AML-193 (cell line): ENCODE measurements at places on chromosomes 16 and 17.

- DNase-seq, result no peak
Observed at GRCh38 chr17:14304222-14304772, 3.4 kb downstream of the HS3ST3B1 start.

- DNase-seq, result no peak
Observed at GRCh38 chr17:73957564-73957963, 245.9 kb upstream of the RPL38 start.

GRCh38 chr16:4123616-4124300, 7.5 kb upstream of the ADCY9 start:
- no peak for DNase-seq

DNA sequence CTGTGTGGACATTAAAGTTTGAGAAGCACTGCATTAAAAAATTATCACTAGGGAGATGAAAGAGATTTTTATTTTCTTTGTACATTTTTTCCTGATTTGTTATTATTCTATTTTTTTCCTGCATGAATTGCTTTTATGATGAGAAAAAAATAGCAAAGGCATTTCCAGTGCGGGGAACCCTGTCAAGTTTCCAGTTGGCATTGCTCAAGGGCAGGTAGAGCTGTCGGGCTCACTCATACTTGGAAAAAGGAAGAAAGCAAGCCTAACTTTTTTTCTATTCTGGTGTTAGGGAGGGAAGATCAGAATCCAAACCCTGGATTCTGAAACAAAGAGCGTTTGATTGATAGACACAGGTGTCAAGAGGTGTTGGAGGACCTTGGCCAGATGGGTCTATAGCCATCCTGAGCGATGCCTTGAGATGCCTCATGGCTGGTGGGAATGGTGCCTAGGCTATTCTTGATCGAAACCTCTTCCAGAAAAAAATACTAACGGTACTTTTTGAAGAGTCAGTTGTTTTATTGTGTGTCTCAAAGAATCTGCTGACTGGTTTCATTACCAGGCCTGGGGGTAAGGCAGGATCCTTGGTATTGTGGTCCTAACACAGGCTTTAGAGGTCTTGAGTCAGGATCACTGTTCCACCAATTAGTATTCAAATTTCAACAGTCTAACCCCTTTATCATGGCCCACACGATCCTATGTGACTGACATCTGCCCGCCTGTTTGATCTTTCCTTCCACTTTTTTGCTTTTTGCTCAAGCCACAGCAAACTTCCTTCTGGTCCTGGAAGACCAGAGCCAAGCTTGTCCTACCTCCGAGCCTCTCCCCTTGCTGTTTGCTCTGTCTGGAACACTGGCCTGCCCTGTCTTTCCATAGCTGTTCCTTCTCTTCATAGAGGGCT, 20.1 kb downstream of the SNX29 start:
- no peak for DNase-seq

- DNase-seq, result no peak
Observed at GRCh38 chr17:32484041-32484461, 2.7 kb upstream of the CDK5R1 start.

DNA sequence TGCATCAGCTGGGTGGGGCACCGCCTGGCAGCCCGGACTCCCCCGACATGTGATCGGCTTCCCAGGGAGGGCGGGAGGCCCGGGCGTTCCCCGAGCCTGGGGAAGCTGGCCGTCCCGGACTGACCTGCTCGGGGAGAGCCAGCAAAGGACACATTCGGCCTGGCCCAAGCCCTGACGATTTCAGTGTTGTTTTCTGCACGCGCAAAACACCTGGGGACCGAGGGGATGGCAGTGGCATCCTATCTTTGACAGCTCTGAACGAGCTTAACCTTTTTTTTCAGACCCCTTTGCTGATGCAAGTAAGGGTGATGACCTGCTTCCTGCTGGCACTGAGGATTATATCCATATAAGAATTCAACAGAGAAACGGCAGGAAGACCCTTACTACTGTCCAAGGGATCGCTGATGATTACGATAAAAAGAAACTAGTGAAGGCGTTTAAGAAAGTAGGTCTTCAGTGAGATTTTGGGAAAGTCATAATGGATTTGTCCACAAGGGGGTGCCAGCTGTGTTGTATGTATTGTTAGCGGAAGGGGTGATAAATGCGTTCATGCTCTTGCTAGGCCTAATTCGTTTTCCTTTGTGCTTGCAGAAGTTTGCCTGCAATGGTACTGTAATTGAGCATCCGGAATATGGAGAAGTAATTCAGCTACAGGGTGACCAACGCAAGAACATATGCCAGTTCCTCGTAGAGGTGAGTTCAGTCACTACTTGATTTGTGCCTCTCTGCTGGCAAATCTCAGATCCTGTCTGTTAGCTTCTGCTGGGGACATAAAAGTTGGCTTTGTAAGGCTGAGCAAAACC, 1.0 kb downstream of the EIF1 start:
- DNase-seq, result peak; percentile 74

DNA sequence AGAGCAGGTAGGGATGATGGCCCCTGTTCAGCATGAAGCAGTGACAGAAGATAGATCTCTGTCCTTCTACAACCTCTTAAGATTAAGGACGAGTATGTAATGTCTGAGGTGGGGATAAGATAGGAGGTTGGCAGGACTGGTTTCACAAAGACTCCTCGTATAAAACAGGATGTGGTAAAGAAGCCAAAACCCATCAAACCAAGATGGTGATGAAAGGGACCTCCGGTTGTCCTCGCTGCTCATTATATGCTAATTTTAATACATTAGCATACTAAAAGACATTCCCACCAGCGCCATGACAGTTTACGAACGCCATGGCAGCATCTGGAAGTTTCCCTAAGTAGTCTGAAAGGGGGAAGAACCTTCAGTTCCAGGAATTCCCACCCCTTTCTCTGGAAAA, 27.3 kb downstream of the MIS12 start:
- no peak for DNase-seq

DNA sequence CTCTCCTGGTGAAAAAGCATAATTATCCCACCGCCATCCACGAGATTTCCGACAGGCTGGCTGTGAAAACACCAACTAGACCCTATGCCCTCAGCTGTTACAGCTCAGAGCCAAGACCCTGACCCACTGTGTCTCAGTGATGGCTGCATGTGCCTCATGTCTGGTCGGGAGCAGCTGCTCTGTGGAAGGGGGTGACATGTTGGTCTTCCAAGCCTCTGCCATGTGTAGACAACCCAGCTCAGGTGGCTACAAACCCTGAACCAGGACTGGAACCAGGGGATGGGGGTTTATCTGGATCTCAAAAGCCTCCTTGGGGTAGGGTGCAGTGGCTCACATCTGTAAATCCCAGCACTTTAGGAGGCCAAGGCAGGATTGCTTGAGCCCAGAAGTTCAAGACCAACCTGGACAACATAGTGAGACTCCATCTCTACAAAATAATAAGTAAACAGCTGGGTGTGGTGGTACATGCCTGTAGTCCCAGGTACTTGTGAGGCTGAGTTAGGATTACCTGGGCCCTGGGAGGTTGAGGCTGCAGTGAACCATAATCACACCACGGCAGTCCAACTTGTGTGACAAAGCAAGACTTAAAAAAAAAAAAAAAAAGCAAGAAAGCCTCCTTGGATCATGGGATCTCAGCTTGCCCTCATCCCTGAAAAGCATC, 220.3 kb downstream of the CPPED1 start:
- DNase-seq, result no peak

DNA sequence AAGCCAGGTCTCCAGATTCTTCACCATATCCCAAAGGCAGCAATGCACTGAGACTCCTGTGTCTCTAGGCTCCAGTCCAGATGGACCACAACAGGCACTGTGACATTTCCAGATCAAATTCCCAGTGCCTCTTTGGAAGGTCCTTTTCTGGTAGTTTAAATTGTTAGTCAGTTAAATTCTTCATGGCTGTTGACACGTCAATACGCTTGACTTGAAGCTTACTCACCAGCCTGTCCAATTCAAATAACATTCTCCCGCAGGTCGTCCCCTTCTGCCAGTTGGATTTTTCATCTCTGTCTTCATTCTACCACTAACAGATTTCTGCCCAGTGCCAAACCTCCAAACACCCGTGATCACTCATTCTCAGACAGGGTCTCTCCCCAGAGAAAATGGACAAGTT, 86.7 kb downstream of the SHISA9 start:
- no peak for DNase-seq

GRCh38 chr16:30065943-30066760, 592 bp downstream of the ALDOA start:
- no peak for DNase-seq

DNA sequence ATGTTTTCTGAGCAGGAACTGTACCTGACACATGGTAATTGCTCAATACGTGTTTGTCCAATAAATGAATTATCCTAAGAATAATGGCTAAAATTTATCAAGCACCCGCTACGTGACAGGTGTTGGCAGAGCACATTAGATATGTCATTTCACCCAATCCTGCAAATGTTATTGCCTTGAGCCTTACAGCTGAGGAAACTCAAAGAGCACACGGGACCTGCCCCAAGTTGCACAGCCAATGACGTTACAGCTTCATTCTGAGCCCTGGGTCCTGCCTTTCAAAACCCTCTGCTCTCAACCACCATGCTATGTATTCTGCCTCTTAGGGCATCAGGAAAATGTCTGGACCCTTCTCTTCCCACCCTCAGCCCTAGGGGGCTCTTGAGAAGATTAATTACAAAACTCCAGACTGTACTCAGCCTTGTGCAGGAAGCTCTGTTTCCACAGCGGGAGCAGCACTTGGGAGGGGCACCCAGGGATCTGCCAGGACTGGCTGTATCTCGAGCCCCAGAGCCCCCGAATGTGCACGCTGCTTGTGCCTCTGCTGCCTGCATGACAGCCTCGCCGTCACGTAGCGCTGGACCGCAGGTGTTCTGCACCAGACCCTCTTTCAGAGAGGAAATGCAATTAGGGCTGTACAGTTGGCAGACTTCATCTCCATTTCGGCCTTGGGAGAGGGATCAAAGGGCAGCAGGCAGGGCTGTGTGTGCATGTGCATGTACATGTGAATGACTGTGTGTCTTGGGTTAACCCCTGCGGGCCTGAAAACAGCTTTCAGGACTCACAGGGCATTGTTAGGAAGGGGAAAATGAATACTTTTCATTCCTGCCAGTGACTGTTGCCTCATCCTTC, 71.6 kb downstream of the GPR139 start:
- DNase-seq, result no peak

GRCh38 chr17:32275060-32276042, 9.7 kb downstream of the RHBDL3 start:
- no peak for DNase-seq

GRCh38 chr17:29176558-29177351, 3.4 kb downstream of the MYO18A start:
- DNase-seq, result peak; percentile 56

- DNase-seq, result no peak
Observed at GRCh38 chr16:11329071-11329491, 16.2 kb upstream of the RMI2 start.

GRCh38 chr17:4573669-4574068, 10.7 kb upstream of the SMTNL2 start:
- DNase-seq, result no peak
